ENCODE measurements at places on chromosomes 13 and 19. TPM values are rescaled to one million over a fixed set of nuclear protein-coding genes. Genes with fewer than 3 reads are reported as not detected.
A peak's percentile ranks its signal among the peaks of the same experiment; 100 is the strongest.

DNA sequence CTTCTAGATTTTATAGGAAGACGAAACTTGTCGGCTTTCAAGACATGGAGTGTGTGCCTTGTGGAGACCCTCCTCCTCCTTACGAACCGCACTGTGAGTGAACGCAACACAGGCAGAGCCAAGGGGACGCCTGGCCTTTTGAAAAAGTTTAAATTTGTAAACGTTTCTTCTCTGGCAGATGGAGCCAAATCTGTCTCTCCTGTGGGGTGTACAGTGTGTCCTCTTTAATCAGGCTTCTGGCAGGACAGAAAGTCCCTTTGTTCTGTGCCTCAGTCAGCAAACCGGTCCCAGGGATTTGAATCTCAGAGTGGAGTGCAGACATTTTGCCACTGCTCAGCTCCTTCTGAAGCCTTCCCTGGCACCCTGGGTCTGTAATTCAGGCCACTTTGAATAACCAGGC lies 56.5 kb downstream of the TNFRSF19 start:
- no peak for DNase-seq
- no peaks in the 10 kb centered on the region for H3K27me3 ChIP-seq
- H3K36me3 ChIP-seq: no peaks in the 10 kb centered on the region

The PGLYRP1 gene
- not detected for total RNA-seq

- no peak overlapping the region for H3K4me3 ChIP-seq
- no peaks in the 10 kb centered on the region for H3K27me3 ChIP-seq
- H3K36me3 ChIP-seq: no peaks in the 10 kb centered on the region
- DNase-seq: no peak
Observed at GRCh38 chr13:106418556-106418955, 116.9 kb downstream of the EFNB2 start.

GRCh38 chr13:44151474-44151873 lies 222.2 kb upstream of the SERP2 start:
- no peaks in the 10 kb centered on the region for H3K36me3 ChIP-seq
- DNase-seq: no peak
- no peak overlapping the region for H3K4me3 ChIP-seq
- no peak overlapping the region for H3K27ac ChIP-seq

DNA sequence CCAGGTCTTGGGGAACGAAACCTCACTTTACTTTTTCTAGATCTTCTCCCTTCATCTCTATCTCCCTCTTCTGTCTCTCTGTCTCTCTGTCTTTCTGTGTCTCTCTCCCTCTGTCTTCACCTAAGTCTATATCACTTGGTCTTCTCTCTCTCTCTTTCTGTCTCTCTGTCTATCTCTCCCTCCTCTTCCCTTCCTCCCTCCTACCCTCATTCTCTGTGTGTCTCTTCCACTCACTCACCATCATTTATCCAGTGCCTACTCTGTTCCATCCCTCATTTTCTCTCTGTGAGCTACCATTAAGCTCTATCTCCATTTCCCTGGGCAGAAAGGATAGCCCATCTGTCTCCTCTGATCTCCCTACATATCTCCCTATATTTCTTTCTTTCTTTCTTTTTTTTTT lies 32.2 kb upstream of the FBL start:
- DNase-seq: no peak
- H3K36me3 ChIP-seq: no peaks in the 10 kb centered on the region
- no peaks in the 10 kb centered on the region for H3K4me1 ChIP-seq
- H3K27me3 ChIP-seq: 0 out of 2 replicates have a peak, but pooled peaks cover 5% of the 10 kb centered on the region
- no peak overlapping the region for H3K4me3 ChIP-seq
- H3K27ac ChIP-seq: no peak overlapping the region

The IZUMO2 gene
- total RNA-seq: not detected

The TECR gene
- total RNA-seq: 212 TPM

- no peaks in the 10 kb centered on the region for H3K36me3 ChIP-seq
- no peak for DNase-seq
- no peaks in the 10 kb centered on the region for H3K27me3 ChIP-seq
- peak within 1 kb of the TSS; percentile 78 for H3K27ac ChIP-seq
Observed at GRCh38 chr13:43879755-43880181, at the start of gene LACC1. Gene LACC1, plus strand, starts transcription at chr13:43879904. Its CDS starts 1,082 bp downstream, at chr13:43880986.

DNA sequence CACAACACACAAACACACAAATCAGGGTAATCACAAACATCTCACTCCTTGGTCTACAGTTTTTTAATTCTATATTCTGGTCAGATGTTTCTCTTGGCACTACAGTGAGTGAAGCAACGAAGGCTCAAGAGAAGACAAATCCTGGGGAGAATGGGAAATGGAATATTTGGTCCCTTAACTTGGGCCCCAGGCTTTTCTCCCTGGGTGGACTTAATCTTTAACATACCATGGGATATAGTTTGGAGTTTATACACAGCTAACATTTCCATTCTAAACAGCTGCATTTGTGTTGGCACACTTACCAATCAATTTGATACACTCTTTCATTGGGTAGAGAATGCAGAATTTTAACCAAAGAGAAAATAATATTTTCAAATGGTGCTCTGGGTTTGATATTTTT lies 1132.6 kb upstream of the SLC10A2 start:
- H3K27ac ChIP-seq: no peak overlapping the region
- H3K4me3 ChIP-seq: no peak overlapping the region
- no peaks in the 10 kb centered on the region for H3K36me3 ChIP-seq
- no peaks in the 10 kb centered on the region for H3K4me1 ChIP-seq
- no peaks in the 10 kb centered on the region for H3K27me3 ChIP-seq

GRCh38 chr13:84031120-84031519 lies 148.8 kb upstream of the SLITRK1 start:
- DNase-seq: no peak
- no peak overlapping the region for H3K4me3 ChIP-seq
- no peaks in the 10 kb centered on the region for H3K4me1 ChIP-seq
- H3K36me3 ChIP-seq: no peaks in the 10 kb centered on the region
- H3K27ac ChIP-seq: no peak overlapping the region

- DNase-seq: no peak
- H3K27ac ChIP-seq: no peak overlapping the region
- 0 out of 2 replicates have a peak, but pooled peaks cover 4% of the 10 kb centered on the region for H3K36me3 ChIP-seq
- H3K27me3 ChIP-seq: no peaks in the 10 kb centered on the region
- H3K4me1 ChIP-seq: peaks cover 6% of the 10 kb centered on the region
Observed at GRCh38 chr19:14004619-14005348, 1.3 kb downstream of the RFX1 start.

The KCTD4 gene
- total RNA-seq: not detected

DNA sequence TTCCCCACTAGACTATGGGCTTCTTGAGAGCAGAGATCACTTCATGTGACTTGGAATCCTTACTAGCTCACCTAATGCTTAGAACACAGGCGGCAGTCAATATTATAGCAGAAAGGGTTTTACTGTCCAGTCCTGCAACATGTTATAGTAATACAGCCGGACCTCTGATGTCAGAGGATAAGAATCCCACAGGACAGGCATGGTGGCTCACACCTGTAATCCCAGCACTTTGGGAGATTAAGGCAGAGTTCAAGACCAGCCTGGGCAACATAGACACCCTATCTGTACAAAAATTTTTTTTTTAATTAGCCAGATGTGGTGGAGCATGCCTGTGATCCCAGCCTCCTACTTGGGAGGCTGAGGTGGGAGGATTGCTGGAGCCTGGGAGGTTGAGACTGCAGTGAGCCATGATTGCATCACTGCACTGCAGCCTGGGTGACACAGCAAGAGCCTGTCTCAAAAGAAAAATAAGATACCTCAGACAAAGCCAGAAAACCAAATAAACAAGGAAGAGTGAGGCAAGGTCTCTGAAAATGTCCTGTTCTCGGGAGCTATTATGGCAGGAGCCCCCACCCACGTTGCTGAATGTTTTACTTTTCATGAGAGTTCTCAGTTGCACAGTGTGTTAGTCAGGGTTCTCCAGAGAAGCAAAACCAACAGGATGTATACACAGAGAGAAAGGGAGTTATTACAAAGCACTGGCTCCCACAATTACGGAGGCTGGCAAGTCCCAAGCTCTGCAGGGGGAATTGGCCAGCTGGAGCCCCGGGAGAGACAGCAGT lies 100.8 kb downstream of the UBL3 start:
- no peak overlapping the region for H3K27ac ChIP-seq
- 0 out of 2 replicates have a peak, but pooled peaks cover 4% of the 10 kb centered on the region for H3K4me1 ChIP-seq
- H3K4me3 ChIP-seq: no peak overlapping the region

- no peaks in the 10 kb centered on the region for H3K4me1 ChIP-seq
- no peaks in the 10 kb centered on the region for H3K36me3 ChIP-seq
- no peaks in the 10 kb centered on the region for H3K27me3 ChIP-seq
- H3K27ac ChIP-seq: no peak overlapping the region
- no peak overlapping the region for H3K4me3 ChIP-seq
- no peak for DNase-seq
Observed at GRCh38 chr13:103224804-103225203, 158.6 kb upstream of the SLC10A2 start.

DNA sequence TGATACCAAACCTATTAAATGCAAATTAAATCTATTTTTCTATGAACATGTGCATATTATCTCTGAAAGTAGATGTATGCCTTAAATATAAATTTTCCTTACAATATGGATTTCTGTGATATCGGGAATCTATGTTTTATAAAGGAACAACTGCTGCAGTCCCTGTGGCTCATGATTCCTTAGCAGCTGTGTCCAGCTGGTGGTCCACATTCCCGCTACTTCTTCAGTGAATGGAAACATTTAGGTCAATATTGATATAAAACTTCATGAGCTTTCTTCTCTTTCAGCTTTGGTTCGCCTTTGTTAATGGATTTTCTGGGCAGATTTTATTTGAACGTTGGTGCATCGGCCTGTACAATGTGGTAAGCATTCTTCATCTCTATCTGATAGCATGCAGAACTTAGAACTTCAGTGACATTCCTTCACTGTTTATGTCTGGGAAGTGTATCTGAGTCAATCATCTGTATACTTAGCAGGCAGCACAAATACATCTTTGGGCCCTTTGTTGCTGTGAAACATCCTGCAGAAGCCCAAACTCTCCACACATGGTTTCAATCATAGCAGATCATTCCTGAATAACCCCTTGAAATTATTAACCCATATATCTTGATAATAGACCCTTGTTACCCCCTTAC lies 223.9 kb downstream of the SHISA2 start:
- H3K4me1 ChIP-seq: no peaks in the 10 kb centered on the region
- H3K36me3 ChIP-seq: no peaks in the 10 kb centered on the region
- H3K4me3 ChIP-seq: no peak overlapping the region
- no peak for DNase-seq
- H3K27ac ChIP-seq: no peak overlapping the region

- H3K36me3 ChIP-seq: no peaks in the 10 kb centered on the region
- no peak for DNase-seq
- no peak overlapping the region for H3K4me3 ChIP-seq
- H3K27me3 ChIP-seq: no peaks in the 10 kb centered on the region
- peaks cover 26% of the 10 kb centered on the region for H3K4me1 ChIP-seq
- H3K27ac ChIP-seq: no peak overlapping the region
Observed at GRCh38 chr13:51801631-51802099, 2.3 kb downstream of the DHRS12 start.

- H3K36me3 ChIP-seq: no peaks in the 10 kb centered on the region
- H3K27me3 ChIP-seq: no peaks in the 10 kb centered on the region
- H3K27ac ChIP-seq: no peak overlapping the region
- no peaks in the 10 kb centered on the region for H3K4me1 ChIP-seq
Observed at GRCh38 chr13:60467098-60467497, 70.1 kb downstream of the TDRD3 start.

DNA sequence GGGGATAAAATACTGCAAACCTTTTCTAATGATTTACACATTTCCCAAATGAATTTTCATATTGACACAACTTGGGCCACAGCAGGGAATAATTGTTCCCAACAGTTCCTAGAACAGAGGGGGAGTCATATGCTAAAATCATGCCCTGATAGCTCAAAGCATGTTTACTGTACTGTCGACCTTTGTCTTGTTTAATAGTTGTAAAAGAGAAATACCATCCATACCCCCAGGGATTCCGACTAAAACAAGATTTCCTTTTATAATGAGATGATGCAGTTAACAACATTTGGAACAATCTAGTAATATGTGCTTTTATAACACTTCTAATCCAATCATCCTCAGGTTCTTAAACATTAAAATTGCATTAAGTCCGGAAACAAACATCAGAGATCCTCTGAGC lies 759.7 kb downstream of the OLFM4 start:
- no peaks in the 10 kb centered on the region for H3K27me3 ChIP-seq
- H3K36me3 ChIP-seq: no peaks in the 10 kb centered on the region
- H3K4me1 ChIP-seq: no peaks in the 10 kb centered on the region
- H3K27ac ChIP-seq: no peak overlapping the region

GRCh38 chr13:94613051-94613450 lies 11.4 kb downstream of the GPR180 start:
- H3K27me3 ChIP-seq: no peaks in the 10 kb centered on the region
- no peak overlapping the region for H3K27ac ChIP-seq
- DNase-seq: no peak
- no peak overlapping the region for H3K4me3 ChIP-seq
- H3K36me3 ChIP-seq: peaks cover 15% of the 10 kb centered on the region

The EDDM13 gene
- not detected for total RNA-seq

- H3K4me1 ChIP-seq: peaks cover 13% of the 10 kb centered on the region
- no peak overlapping the region for H3K4me3 ChIP-seq
- H3K27ac ChIP-seq: no peak overlapping the region
- H3K36me3 ChIP-seq: no peaks in the 10 kb centered on the region
- no peak for DNase-seq
- H3K27me3 ChIP-seq: no peaks in the 10 kb centered on the region
Observed at GRCh38 chr13:97430296-97430695, 3.7 kb upstream of the RAP2A start.

GRCh38 chr13:50794226-50794625 lies 49.3 kb downstream of the DLEU7 start:
- H3K4me3 ChIP-seq: no peak overlapping the region
- no peak overlapping the region for H3K27ac ChIP-seq
- H3K36me3 ChIP-seq: no peaks in the 10 kb centered on the region
- H3K27me3 ChIP-seq: no peaks in the 10 kb centered on the region

DNA sequence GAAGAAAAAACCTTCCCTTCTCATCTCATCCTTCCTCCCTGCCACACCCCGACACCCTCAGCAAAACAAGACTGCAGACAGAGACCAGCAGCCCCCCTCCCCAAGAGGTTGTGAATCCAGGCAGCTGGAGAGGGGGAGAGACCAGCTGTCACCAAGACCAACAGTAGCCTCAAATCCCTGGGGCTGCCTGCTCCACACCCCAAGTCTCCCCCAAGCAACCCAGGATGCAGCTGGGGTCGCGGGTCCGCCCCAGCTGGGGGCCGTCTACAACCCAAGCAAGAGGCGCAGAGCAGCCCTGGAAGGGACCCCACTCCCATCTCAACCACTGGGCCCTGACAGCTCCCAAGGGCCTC lies 7.1 kb downstream of the KLF16 start:
- no peak overlapping the region for H3K4me3 ChIP-seq
- H3K4me1 ChIP-seq: peaks cover 20% of the 10 kb centered on the region
- no peaks in the 10 kb centered on the region for H3K36me3 ChIP-seq
- no peaks in the 10 kb centered on the region for H3K27me3 ChIP-seq
- no peak for DNase-seq

The KIR3DL2 gene
- total RNA-seq: not detected

DNA sequence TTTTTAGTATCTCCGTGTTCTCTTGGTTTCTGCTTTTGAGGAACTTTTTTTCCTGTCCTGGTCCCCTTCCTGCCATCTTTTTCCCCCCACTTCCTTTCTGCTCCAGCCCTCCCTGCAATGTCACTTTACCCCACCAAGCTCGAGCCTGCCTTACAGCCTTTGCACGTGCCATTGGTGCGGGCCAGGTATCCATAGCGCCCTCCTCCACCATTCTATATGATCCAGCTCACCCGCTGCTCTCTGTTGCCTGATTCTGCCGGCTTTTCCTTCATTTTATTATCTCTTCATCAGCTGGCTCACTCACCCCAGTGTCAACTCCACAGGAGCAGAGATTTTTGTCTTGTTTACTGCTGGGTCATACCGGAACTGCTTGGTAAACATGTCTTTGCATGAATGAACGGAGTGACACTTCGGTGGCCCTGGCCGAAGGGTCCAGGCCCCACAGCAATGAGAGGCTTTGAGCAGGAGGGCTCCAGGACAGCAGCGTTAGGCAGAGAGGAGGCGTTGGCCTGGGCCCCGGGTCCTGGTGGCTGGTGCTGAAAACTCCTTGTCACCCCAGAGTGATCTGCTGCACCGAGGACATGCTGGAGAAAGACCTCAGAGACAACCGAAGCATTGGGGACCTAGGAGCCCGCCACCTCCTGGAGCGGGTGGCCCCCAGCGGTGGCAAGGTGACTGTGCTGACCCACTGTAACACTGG lies 1.2 kb downstream of the MRI1 start:
- peak overlapping the region; percentile 61 for H3K4me3 ChIP-seq
- DNase-seq: no peak
